ENCODE measurements at places on chromosomes 16 and 17. TPM values are rescaled to one million over a fixed set of nuclear protein-coding genes. Genes with fewer than 3 reads are reported as not detected.

The ALDH3A1 gene
- not detected for total RNA-seq

The ASPA gene
- total RNA-seq = not detected

The KRT23 gene
- total RNA-seq = not detected

The TOP3A gene
- total RNA-seq = 61.7 TPM

The NOG gene
- 2.8 TPM for total RNA-seq

The CSH2 gene
- not detected for total RNA-seq

- DNase-seq = no peak
Observed at GRCh38 chr17:69695646-69696045, 281.1 kb downstream of the MAP2K6 start.

GRCh38 chr16:57538235-57538721 is 1.9 kb upstream of the CCDC102A start:
- DNase-seq = no peak

All from activated naive CD8-positive, alpha-beta T cell treated with anti-CD3 and anti-CD28 coated beads, Interleukin-2, amount 10 ng/mL, durations not matched to agents 7 days and 5 days (primary cell).